Activated T-cell treated with anti-CD3 and anti-CD28 coated beads for 48 hours (primary cell): ENCODE measurements at places on chromosomes 6 and 20.

GRCh38 chr20:6768228-6769140, 998 bp downstream of the BMP2 start:
- DNase-seq, result no peak

GRCh38 chr6:26327450-26328264, 37.3 kb upstream of the BTN3A2 start:
- DNase-seq, result peak; percentile 69

- no peak for DNase-seq
These were observed 553.0 kb upstream of the ADGRB3 start for GRCh38 chr6:68082086-68082485.

DNA sequence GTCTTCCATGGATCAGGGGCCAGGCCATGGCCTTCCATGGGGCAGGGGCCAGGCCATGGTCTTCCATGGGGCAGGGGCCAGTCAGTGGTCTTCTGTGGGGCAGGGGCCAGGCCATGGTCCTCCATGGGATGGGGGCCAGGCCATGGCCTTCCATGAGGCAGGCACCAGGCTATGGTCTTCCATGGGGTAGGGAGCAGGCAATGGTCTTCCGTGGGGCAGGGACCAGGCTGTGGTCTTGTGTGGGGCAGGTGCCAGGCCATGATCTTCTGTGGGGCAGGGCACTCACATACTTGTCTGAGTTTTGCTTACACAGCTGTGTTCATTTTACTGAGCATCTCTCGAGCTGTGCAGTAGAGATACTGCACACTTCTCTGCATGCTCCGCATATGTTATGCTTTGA, 57.3 kb upstream of the THBS2 start:
- no peak for DNase-seq

- DNase-seq, result no peak
These were observed 177.1 kb downstream of the CD109 start for GRCh38 chr6:73873081-73873480.

- DNase-seq, result no peak
These were observed 193.0 kb upstream of the TSHZ2 start for GRCh38 chr20:52779125-52779524.

DNA sequence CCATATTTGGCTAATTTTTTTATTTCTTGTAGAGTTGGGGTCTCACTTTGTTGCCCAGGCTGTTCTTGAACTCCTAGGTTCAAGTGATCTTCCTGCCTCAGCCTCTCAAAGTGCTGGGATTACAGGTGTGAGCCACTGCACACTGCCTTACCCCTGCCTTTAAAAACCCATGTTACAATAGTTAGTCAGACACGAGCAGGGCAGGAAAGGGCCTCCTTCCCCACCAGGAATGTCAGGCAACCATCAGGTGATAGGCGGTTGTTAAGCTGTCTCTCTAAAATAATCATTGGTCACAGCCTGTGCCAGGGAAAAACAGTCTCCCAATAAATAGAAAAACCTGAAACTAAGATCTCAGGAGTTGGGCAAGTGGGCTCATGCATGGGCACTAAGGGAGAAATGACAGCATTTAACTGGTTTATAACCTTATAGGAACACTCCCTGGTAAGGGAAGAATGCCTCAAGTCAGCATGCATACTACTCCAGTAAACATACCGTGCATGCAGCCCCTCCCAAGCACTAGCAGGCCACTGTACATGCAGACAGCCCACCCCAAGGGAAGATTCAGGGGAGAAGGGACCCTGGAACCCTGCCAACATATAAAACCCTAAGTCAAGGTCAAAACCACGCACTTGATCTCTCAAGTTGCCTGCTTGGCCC, 8.4 kb downstream of the OR2H2 start:
- DNase-seq, result no peak

DNA sequence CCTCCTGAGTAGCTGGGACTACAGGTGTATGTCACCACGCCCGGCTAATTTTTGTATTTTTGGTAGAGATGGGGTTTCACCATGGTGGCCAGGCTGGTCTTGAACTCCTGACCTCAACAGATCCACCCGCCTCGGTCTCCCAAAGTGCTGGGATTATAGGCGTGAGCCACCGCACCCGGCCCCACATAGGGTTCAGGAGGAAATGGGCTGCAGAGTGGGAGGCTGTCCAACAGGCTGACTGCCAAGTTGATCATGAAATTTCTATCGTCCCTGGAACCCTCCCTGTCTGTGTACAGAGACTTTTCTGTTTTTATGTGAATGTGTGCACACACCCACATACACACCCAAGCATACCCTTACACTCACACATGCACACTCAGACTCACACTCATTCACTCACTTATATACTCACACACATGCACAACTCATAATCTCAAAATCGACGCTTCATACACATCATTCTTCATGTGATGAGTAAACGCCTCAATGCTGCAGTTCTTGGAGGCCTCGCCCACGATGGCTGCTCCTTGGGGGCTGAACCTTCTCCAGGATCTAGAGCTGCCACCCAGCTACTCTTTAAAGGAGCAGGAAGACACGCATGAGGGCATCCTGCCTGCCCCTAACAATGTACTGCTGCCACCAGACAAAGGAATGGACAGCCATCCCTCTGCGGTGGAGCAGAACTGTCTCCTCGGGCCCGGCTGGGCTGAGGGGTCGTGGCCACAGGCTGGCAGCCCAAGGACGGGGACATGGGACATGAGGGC, 35.6 kb downstream of the SUN5 start:
- no peak for DNase-seq

DNA sequence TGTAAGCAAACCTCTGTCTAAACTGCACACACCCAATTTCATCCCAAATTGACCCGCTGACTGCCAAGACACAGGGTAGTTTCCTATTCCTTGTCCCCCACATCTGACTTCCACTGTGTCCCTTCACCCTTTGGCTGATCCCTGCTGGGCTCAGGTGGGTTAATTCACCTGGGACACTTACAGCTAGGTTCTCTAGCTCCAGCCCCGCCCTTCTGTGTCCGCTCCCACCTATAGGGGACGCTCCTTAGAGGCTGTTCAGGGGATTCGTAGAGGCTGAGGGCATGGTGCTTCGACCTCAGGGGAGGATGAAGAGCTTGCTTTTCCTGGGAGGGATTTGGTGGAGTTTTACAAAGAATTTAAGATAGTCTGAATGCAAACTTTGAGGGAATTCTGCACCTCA, 4.0 kb upstream of the CD93 start:
- DNase-seq, result no peak

DNA sequence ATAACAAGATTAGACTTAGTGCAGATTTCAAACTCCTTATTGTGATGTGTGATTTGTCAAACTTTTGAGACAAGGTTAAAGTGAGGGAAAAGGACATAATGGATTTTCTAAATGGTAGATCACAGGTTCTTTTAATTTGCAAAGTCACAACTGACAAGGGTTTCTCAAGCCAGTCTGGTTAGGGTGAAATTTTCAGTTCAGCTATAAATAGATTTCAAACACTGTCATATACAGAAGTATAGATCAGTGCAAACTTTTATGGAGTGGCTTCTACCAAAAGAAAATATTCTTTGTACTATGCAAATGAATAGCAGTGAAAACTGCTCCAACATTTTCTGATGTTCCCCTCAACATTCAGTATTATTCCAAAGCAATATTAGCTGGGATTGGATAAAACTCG, 337.1 kb upstream of the MAN1A1 start:
- no peak for DNase-seq

DNA sequence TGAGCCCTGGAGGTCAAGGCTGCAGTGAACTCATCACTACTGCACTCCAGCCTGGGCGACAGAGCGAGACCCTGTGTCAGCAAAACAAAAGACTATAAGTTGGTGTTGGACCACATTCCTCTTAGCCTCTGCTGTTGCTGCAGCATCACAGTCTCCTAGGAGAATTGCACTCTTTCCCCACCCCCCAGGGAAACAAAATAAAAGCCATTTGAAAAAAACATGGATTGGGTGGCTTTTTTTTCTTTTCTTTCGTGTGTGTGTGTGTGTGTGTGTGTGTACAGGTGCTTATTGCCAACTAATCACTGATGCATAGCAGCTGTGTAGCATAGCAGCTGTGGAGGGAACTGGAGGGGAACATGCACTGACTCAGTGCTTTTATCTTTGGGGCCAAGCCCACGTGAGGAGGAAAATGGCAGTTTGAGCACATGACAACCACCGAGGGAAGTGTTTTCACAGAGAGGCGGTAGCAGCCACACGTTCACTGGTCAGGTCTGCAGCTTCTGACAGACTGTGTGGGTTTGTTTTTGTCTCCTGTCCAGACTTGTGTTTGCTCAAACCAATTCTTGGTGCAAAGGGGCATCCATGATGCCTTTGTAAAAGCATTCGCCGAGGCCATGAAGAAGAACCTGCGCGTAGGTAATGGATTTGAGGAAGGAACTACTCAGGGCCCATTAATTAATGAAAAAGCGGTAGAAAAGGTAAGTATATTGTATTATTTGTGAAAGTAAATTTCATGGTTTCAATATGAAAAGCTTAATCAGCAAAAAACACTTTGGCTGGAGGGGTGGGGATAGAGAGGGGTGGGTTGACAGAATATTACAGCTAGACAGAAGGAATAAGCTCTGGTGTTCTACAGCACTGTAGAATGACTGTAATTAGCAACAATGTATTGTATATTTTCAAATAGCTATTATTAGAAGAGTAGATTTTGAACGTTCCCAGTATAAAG, 27.7 kb downstream of the ALDH5A1 start:
- DNase-seq, result no peak

DNA sequence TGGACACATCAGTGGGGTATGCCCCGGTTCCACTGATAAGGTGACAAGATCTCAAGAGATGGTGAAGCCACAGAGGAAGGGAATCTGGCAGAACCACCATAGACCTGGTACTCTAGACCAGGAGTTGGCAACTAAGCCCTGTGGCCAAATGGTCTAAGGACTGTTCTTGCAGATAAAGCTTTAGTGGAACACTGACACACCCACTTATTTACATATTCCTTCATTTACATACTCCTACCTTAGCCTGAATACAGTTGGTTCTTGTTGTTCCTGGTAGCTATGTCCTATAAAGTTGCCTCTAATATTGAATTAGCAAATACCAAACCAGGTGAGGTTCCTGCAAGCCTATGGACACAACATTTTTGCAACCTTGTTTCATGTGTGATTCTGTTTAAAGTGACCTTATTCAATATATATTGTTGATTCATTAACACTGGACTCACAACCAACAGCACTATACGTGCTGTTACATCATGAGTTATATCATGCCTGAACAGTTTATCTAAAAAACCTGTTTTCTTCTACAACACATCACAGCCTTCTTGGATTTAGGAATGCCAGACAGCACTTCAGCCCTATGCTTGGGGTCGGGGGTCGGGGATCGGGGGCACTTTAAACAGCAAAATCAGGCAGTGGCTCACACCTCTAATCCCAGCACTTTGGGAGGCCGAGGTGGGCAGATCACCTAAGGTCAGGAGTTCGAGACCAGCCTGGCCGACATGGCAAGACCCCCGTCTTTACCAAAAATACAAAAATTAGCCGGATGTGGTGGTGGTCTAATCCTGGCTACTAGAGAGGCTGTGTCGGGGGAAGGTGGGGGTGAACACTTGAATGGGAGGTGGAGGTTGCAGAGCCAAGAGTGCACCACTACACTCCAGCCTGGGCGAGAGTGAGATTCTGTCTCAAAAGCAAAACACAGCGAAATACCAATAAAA, 2.5 kb downstream of the CCDC167 start:
- DNase-seq, result no peak

DNA sequence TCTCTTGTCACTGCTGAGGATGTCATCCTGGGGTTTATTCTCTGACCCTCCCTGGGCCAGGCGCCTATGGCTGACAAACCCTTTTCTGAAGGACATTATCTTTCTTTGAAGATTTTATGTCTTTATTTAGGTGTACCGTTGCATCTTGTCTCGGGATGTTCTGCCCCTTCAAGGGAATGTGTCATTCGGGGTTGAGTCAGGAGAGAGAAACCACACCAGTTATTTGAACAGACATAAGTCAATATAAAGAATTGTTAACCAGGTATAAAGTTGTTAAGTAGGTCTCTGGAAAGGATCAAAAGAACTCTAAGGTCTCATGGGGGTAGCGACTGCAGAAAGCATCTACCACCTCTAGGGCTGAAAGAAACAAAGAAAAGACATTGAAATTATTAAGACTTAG, 8.2 kb upstream of the ELMO2 start:
- no peak for DNase-seq

DNA sequence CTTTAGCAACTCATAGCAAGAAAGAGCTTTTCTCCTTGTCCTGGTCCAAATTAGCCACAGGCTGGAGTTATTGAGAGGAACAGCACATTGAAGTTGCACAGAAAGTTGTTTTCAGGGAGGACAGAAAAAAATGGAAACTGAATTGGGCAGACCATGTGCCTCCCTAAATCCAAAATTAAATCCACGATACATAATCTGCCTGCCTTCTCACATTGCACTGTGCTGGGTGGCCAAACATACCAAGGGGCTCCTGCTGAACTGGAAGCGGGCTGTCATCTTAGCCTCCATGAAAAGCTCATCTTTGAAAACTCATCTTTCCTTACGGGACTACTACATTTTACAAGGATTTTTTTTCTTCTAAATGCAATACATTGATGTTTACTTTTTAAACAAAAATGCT, 59.9 kb downstream of the TNFAIP3 start:
- DNase-seq, result no peak

- DNase-seq, result no peak
These were observed 32.7 kb upstream of the CCND3 start for GRCh38 chr6:41974281-41974825.

DNA sequence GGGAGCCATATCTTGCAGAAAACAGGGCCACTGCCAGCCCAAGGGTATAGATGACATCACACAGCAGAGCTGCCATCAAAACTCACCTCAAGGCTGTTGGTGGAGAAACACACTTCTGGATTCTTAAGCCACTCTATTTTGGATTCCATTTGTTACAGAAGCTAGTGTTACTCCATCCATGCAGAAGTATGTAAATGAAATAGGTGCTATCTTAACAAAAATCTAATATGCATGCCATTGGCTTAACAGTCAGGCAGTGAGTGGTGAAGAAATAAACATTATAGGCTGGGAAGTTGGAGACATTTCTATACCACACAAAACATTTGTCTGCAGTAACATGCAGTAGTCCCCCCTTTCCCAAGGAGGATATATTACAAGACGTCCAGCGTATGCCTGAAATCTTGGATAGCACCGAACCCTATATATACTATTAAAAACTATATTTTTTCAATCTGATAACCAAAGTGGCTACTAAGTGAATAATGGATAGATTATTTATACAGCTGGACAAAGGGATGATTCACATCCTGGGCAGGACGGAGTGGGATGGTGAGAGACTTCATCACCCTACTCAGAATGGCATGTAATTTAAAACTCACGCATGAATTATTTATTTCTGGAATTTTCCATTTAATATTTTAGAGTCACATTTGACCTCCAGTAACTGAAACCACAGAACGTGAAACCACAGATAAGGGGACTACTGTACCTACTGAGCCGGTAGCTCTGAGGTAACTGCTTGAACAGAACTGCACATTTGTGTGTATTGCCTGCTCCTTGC, 160.0 kb upstream of the PLN start:
- no peak for DNase-seq

DNA sequence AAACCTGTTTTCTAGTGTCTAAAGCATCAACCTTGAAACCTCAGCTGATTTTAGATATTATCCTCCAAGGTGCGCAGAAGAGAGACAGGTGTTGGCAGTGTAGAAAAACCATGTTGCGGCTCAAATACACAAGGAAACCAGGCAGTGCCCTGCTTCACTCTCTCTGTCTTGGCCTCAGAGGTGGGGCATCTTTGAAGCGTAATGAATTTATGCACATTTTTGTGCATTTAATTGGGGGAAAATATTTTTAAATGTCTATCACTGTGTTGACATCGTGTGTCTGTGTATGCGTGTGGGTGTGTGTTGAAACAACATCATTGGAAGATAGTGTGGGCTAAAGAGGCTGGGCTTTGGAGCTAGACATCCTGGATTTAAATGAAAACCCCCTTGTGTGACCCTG, 334.0 kb upstream of the CHD6 start:
- DNase-seq, result no peak

GRCh38 chr6:40586369-40587201, 579 bp downstream of the LRFN2 start:
- DNase-seq, result peak; percentile 6
